ENCODE measurements at places on chromosomes 2 and 18. TPM values are rescaled to one million over a fixed set of nuclear protein-coding genes. Genes with fewer than 3 reads are reported as not detected.

C18orf54 gene
- total RNA-seq, result 9.8 TPM

TBC1D8 gene
- 8.8 TPM for total RNA-seq

PPP1CB gene
- total RNA-seq, result 274 TPM

ZAP70 gene
- total RNA-seq, result 0.30 TPM

DSG1 gene
- not detected for total RNA-seq

ADGRF3 gene
- 0.71 TPM for total RNA-seq

CD8B2 gene
- total RNA-seq, result not detected

CFC1 gene
- not detected for total RNA-seq

RANBP2 gene
- 107 TPM for total RNA-seq

EFHD1 gene
- total RNA-seq, result 18.7 TPM

GRCh38 chr2:174085781-174086180 is 120.6 kb upstream of the SP3 start:
- no peaks in the 10 kb centered on the region for H3K27me3 ChIP-seq
- H3K27ac ChIP-seq, result peak overlapping the region; percentile 38
- DNase-seq, result peak; percentile 79
- H3K4me1 ChIP-seq, result peaks cover 16% of the 10 kb centered on the region
- no peak overlapping the region for H3K4me3 ChIP-seq

DNA sequence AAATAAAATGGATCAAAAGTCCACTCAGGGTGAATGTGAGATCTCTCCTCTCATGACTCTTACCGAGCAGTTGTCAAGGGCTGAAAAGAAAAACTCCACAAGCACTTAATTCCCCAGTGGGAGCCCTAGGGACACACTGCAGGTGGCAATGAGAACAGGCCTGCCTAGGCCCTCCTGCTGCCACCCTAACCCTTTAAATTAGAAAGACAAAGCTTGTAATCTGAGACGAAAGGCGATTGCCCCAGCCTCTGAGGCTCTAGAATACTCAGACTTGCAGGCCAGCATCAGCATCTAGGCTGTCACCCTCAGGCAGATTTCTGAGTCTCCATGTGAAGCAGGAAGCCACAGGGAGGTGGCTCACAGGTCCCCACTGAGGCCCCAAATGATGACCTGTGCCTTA is 457.0 kb upstream of the MYT1L start:
- H3K27ac ChIP-seq, result no peak overlapping the region
- H3K4me1 ChIP-seq, result no peaks in the 10 kb centered on the region
- 0 out of 2 replicates have a peak, but pooled peaks cover 4% of the 10 kb centered on the region for H3K27me3 ChIP-seq
- H3K4me3 ChIP-seq, result no peak overlapping the region
- no peak for DNase-seq
- H3K36me3 ChIP-seq, result no peaks in the 10 kb centered on the region

DNA sequence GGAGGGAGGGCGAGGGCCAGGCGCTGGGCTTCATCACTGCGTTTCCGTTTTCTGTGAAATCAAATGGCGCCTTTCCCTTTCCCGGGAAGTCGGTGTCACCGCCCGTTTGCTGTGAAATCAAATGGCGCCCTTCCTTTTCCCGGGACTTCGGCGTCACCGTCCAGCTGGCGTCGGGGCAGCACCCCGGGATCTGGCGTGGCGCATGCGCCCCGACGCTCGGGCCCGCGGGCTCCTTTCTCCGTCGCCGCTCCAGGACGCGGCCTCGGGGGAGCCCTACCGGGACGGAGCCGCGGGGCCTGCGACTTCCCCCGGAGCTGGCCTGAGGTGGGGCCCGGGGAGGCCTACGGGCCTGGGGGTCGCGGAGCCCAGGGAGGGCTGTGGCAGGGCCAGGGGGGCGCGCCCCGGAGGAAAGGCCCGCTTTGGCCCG is at the start of gene FAM228A:
FAM228A (plus strand) TSS at position 203 of the 427 bp plus-strand sequence. CDS start 428 bp downstream, outside the sequence.
- H3K27ac ChIP-seq, result no peak within 1 kb of the TSS
- no peak within 1 kb of the TSS for H3K4me3 ChIP-seq
- peaks cover 7% of the 10 kb centered on the region for H3K4me1 ChIP-seq
- H3K36me3 ChIP-seq, result no peaks in the 10 kb centered on the region

- H3K36me3 ChIP-seq, result no peaks in the 10 kb centered on the region
- H3K27ac ChIP-seq, result no peak overlapping the region
- DNase-seq, result no peak
These were observed 199.1 kb downstream of the FBXO15 start for GRCh38 chr18:73948497-73948896.

- DNase-seq, result no peak
- H3K27me3 ChIP-seq, result peaks cover 10% of the 10 kb centered on the region
- no peak overlapping the region for H3K27ac ChIP-seq
- H3K36me3 ChIP-seq, result no peaks in the 10 kb centered on the region
These were observed 11.1 kb downstream of the CLEC4F start for GRCh38 chr2:70808983-70809958.

- H3K4me1 ChIP-seq, result peaks cover 17% of the 10 kb centered on the region
- DNase-seq, result peak; percentile 81
- peak overlapping the region; percentile 65 for H3K4me3 ChIP-seq
- no peaks in the 10 kb centered on the region for H3K27me3 ChIP-seq
- H3K27ac ChIP-seq, result peak overlapping the region; percentile 95
- H3K36me3 ChIP-seq, result no peaks in the 10 kb centered on the region
These were observed 61.3 kb downstream of the TMEM247 start for GRCh38 chr2:46540496-46541331.

DNA sequence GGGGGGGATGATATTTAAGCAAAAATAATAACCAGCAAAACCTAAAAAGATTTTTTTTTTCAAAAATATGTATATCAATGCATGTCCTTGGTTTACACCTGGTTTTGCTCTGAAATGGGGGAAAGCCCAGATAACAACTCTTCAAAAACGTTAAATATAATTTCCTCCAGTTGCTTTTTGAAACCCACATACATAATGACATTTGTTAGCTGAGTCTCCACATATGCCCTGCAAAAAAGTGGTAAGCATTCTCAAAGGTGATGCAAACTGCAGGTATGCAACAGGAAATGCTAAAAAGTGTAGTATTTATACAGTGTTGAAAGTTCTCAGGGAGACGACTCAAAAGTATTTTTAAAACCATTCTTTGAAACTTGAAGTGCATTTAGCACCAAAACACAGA is 258.6 kb downstream of the ZEB2 start:
- no peak overlapping the region for H3K4me3 ChIP-seq
- DNase-seq, result no peak
- no peaks in the 10 kb centered on the region for H3K36me3 ChIP-seq
- H3K27ac ChIP-seq, result no peak overlapping the region

GRCh38 chr2:218397820-218398436 is 1.7 kb upstream of the CTDSP1 start:
- peak; percentile 87 for DNase-seq
- H3K4me1 ChIP-seq, result no peaks in the 10 kb centered on the region
- no peaks in the 10 kb centered on the region for H3K36me3 ChIP-seq

GRCh38 chr2:170770606-170771420 is 635 bp downstream of the ERICH2 start:
- H3K27me3 ChIP-seq, result no peaks in the 10 kb centered on the region
- H3K27ac ChIP-seq, result peak overlapping the region; percentile 62

GRCh38 chr18:76980663-76981395 is 151.8 kb downstream of the MBP start:
- H3K27me3 ChIP-seq, result no peaks in the 10 kb centered on the region
- no peaks in the 10 kb centered on the region for H3K4me1 ChIP-seq
- DNase-seq, result no peak
- no peak overlapping the region for H3K4me3 ChIP-seq

DNA sequence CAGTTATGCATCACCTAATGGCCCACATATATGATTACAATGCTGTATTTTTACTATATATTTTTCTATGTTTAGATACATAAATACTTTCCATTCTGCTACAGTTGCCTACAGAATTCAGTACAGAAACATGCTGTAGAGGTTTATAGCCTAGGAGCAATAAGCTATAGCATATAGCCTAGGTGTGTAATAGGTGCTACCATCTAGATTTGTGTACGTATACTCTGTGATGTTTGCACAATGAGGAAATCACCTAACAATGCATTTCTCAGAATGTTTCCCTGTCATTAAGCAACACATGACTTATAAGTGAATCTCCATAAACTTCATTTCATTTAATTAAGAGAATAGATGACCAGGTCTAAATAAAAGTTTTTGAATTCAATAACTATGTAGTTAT is 43.5 kb downstream of the SLC38A11 start:
- no peaks in the 10 kb centered on the region for H3K36me3 ChIP-seq
- no peaks in the 10 kb centered on the region for H3K27me3 ChIP-seq
- DNase-seq, result no peak

GRCh38 chr2:78992451-78992806 is 33.1 kb upstream of the REG3G start:
- H3K4me3 ChIP-seq, result no peak overlapping the region
- no peak overlapping the region for H3K27ac ChIP-seq
- no peaks in the 10 kb centered on the region for H3K36me3 ChIP-seq

DNA sequence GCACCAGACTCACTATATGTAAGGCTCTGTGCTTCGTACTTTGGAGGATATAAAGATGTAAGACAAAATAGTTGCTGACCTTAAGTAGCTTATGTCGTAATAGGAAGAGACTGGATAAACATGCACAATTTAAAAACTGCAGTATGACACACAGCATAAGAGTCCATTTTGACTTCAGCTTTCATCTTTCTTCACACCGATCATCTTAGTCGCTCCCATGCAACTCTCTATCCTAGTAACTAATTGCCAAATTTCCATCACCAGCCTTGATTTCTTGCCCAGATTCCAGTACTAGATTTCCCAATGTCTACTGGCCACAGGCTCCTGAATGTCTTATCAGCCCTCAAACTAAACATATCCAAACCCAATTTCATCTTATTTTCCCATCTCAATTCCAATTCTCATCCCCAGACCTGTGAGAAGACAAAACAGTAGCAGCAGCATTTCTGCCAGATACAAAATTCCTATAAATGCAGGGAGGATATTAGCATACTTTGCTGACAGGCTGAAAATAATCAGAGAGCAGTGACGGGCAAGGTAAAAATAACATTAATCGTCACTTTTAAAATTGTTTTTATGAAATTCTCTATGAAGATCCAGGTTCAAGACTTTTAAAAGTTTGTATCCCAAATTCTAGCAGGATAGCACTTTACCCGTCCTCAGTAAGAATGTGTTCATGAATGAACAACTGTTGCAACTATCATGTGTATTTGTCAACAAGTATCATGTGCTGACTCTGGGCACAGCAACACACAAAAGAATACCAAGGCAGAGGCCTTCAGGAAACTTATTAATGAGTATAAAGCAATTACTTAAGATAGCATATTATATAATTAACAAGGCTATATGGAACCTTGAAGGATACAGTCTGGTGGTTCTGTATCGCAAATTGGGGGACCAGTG is 42.2 kb downstream of the KIDINS220 start:
- H3K36me3 ChIP-seq, result peaks cover 26% of the 10 kb centered on the region
- H3K27me3 ChIP-seq, result no peaks in the 10 kb centered on the region
- no peak overlapping the region for H3K4me3 ChIP-seq
- H3K27ac ChIP-seq, result no peak overlapping the region

- H3K4me3 ChIP-seq, result no peak overlapping the region
- no peak for DNase-seq
- H3K27ac ChIP-seq, result no peak overlapping the region
- no peaks in the 10 kb centered on the region for H3K4me1 ChIP-seq
These were observed 114.9 kb upstream of the RAB27B start for GRCh38 chr18:54713386-54713785.

GRCh38 chr2:169727065-169727464 is 6.6 kb upstream of the KLHL23 start:
- DNase-seq, result no peak
- H3K27ac ChIP-seq, result no peak overlapping the region
- H3K4me3 ChIP-seq, result no peak overlapping the region
- no peaks in the 10 kb centered on the region for H3K27me3 ChIP-seq
- H3K36me3 ChIP-seq, result no peaks in the 10 kb centered on the region

- H3K27ac ChIP-seq, result no peak overlapping the region
- no peak overlapping the region for H3K4me3 ChIP-seq
- H3K27me3 ChIP-seq, result no peaks in the 10 kb centered on the region
These were observed 54.8 kb upstream of the STRN start for GRCh38 chr2:37020887-37021796.

GRCh38 chr2:29423061-29423666 is 307.9 kb downstream of the CLIP4 start:
- no peak overlapping the region for H3K4me3 ChIP-seq
- H3K27me3 ChIP-seq, result no peaks in the 10 kb centered on the region
- peak; percentile 37 for DNase-seq
- H3K27ac ChIP-seq, result no peak overlapping the region
- H3K4me1 ChIP-seq, result peaks cover 25% of the 10 kb centered on the region

DNA sequence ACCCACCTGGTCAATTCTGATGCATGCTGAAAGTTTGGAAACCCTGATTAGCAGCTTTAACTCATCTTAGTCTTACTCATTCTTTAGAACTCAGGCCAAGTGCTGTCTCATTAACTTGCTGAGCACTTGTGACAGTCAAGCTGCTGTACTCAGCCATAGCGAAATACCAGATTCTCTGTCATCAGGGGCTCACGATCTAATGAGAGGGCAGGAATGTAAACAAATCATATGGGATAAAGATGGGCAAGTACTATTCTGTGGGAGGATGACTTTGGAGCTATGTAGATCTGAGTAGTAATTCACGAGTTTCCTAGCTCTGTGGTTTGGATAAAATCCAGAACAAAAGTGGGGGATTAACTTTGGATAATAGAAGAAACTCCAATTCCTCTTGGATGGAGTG is 376.6 kb downstream of the HRH4 start:
- no peaks in the 10 kb centered on the region for H3K27me3 ChIP-seq
- H3K36me3 ChIP-seq, result no peaks in the 10 kb centered on the region
- no peak overlapping the region for H3K27ac ChIP-seq
- H3K4me3 ChIP-seq, result no peak overlapping the region
- H3K4me1 ChIP-seq, result no peaks in the 10 kb centered on the region

GRCh38 chr2:16114070-16114469 is 173.7 kb downstream of the MYCN start:
- peaks cover 17% of the 10 kb centered on the region for H3K4me1 ChIP-seq
- peak; percentile 33 for DNase-seq
- no peaks in the 10 kb centered on the region for H3K27me3 ChIP-seq
- H3K27ac ChIP-seq, result no peak overlapping the region
- H3K4me3 ChIP-seq, result no peak overlapping the region

DNA sequence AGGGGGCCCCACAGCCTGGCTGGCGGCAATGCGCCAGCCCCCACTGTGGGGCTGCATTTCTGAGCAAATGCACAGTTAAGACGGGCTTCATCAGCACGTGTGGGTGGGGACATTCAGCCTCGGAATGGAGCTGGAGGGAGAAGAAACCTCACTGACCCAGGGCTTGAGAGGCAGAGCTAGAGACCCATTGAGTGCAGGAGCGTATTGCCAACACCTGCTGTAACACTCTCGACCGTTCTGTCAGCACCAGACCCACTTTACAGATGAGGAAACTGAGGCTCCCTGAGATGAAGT is 200.9 kb upstream of the RAB6C start:
- H3K27me3 ChIP-seq, result no peaks in the 10 kb centered on the region
- no peak overlapping the region for H3K27ac ChIP-seq
- H3K4me3 ChIP-seq, result no peak overlapping the region
- DNase-seq, result no peak
- H3K4me1 ChIP-seq, result no peaks in the 10 kb centered on the region

All from SJCRH30 (cell line).